ENCODE measurements at places on chromosomes 5 and 9.

DNA sequence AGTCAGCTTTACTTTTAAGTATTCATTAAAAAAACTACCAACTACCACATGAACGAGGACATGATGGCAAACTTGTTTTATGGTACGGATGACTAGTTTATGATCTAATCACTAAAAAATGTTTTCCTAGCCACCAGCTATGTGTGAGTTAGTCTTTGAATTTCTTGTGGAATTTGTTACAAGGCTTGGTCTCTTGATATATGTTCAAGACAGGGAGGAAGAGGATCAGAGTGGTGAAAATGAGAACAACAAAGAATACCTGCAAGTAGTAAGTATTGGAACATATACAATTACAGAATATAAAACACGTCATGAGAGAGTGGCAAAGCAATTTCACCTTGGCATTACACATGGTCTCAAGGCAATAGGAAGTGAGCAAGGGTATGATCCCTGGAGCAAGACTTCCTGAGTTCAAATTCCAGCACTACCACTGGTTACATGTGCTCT is 548.6 kb upstream of the TLE4 start:
- DNase-seq: no peak

DNA sequence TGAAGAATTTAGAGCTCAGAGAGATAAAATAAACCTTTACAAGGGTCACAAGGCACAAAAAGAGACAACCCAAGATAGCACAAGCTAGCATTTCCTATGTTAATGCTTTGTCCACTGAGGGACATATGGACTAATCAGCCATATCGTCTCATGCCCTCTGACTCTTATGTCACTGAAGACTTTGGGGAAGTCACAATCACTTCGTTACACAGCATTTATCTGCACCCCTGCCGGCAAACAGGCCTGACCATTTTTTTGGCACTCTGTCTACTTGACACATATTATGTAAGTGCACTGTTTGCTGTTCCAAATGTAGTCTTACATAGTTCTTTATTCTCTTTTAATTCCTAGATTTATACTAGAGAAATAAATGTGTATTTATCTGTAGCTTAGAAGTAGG is 13.9 kb upstream of the BNC2 start:
- DNase-seq: no peak

- no peak for DNase-seq
These were observed 21.7 kb downstream of the TCF7 start for GRCh38 chr5:134136221-134136631.

- DNase-seq: no peak
These were observed 64.8 kb downstream of the PLAC8L1 start for GRCh38 chr5:146040527-146040926.

GRCh38 chr9:135726138-135726853 is 24.3 kb downstream of the KCNT1 start:
- DNase-seq: no peak

- DNase-seq: no peak
These were observed 4.5 kb downstream of the MAPK9 start for GRCh38 chr5:180287404-180287803.

DNA sequence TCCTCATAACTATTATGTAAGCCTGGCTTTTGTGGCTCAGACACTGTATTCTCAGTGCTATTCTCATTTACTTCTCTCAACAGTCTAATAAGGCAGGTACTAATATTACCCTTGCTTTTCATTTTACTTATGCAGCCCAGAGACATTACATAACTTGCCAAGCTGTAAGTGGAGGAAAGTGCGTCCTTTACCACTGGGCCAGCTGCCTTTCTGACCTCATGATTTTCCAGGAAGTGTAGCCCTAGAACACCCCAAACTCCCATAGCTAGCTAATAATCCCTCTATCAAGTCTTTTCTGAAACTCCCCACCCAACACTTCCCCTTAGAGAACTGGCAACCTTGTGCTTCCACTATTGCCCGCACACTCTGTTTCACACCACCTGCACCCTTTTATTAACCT is 192.9 kb upstream of the HMHB1 start:
- no peak for DNase-seq

GRCh38 chr5:33227746-33228145 is 213.0 kb upstream of the TARS1 start:
- no peak for DNase-seq

DNA sequence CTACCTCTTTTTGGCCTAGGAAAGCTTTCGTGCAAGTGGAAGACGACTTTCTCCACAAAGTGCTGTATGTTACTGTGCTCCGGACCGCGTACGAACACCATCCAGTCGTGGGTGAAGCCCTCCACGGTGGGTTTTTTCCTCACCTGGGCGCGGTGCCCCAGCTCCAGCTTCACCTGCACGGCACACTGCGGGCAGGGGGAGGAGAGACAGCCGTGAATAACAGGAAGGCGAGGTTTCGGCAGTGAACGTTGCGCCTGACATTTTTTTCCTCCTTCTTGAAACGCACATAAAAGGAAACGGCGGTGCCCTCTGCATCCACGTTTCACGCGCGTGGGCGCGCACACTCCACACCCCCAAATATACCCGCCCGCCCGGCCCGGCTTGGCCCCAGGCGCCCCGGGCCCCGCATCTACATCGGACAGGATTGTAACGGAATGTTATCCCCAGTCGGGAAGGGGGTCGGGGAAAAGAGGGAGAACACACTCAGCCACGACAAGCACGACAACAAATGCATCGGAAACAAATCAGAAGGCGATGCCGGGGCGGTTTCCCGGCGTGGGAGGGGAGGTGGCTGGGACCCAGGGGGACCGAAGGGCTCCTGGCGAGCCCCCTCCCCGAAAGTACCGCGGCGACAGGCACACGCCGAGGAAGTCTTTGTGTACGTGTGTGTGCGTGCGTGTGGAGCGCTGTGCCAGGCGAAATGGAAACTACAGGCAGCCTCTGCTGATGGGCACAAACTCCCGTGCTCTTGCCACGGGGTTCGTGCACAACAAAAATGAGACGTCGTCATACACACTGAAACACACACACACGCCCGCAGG is 1.4 kb downstream of the MLLT3 start:
- DNase-seq: peak; percentile 46

DNA sequence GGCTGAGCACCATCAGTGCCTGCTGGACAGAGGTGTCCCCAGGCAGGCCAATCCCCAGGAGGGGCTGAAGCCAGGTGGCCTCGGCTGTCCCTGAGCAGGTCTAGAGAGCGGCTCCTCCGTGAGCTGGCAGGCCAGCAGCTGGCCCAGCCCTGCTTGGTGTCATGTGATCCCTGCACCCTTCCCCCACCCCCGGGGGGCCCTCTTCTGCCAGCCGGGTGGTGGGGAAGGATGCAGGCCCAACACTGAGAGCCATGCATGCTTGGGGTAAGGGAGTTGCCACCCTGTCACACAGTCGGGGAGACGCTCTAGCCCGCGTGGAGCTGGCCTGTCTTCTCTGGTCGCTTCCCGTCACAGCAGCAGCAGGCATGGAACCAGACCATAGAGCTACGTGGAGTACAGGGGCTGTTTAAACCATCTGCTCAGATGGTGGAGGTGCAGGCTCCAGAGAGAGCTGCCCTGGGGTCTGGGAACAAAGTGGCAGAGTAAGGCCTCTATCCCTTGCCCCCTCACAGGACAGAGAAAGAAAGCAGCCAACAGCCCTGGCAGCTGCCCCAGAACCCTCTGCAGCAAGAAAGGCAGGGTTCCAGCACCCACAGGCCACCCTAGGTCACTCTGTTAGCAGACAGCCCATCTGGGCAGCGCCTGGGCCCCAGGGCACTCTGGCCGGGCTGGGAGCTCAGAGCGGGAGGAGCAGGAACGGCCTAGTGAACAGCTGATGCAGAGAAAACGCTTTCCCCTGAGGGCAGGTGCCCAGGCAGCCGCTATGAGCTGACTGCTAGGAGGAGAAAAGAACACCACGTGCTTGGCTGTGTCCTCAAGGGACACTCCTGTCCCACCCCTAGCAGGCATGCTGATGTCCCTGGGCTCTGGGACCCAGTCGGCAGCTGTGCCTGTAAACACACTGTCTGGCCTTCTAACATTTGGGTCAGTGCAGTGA is 6.8 kb downstream of the RALGDS start:
- DNase-seq: no peak

GRCh38 chr9:35664531-35665470 is at the start of gene ARHGEF39:
Gene ARHGEF39 (minus strand): TSS chr9:35665195. CDS start chr9:35665169, 26 bp downstream.
- peak; percentile 56 for DNase-seq

- no peak for DNase-seq
These were observed 50.8 kb upstream of the FOXE1 start for GRCh38 chr9:97802276-97802675.

- DNase-seq: no peak
These were observed 243.4 kb upstream of the KLF4 start for GRCh38 chr9:107732781-107733522.

DNA sequence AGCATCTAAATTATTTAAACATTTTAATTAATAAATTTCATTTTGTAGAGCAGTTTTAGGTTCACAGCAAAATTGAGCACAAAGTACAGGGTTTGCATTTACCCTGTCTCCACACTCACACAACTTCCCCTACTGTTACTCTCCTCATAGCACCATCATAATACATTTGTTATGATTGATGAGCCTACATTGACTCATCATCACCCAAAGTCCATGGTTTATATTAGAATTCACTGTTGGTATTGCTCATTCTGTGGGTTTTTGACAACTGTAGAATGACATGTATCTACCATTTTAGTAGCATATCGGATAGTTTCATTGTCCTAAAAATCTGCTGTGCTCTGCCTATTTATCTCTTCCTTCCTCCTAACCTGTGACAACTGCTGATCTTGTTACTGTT is 411.1 kb upstream of the MPDZ start:
- no peak for DNase-seq

DNA sequence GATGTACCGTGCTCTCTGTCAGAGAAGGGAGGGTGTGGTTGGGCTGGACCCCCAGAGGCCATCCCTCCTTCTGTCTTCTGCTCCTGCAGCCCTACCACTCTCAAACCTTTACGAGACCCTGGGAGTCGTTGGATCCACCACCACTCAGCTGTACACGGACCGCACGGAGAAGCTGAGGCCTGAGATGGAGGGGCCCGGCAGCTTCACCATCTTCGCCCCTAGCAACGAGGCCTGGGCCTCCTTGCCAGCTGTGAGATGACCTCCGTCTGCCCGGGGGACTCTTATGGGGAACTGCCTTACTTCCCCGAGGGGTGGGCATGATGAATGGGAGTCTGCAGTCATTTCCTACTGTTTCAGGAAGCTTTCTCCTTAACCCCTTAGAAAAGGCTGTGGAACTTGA is 17.5 kb downstream of the TGFBI start:
- DNase-seq: no peak

GRCh38 chr5:176955895-176956294 is 50.7 kb downstream of the UIMC1 start:
- no peak for DNase-seq

DNA sequence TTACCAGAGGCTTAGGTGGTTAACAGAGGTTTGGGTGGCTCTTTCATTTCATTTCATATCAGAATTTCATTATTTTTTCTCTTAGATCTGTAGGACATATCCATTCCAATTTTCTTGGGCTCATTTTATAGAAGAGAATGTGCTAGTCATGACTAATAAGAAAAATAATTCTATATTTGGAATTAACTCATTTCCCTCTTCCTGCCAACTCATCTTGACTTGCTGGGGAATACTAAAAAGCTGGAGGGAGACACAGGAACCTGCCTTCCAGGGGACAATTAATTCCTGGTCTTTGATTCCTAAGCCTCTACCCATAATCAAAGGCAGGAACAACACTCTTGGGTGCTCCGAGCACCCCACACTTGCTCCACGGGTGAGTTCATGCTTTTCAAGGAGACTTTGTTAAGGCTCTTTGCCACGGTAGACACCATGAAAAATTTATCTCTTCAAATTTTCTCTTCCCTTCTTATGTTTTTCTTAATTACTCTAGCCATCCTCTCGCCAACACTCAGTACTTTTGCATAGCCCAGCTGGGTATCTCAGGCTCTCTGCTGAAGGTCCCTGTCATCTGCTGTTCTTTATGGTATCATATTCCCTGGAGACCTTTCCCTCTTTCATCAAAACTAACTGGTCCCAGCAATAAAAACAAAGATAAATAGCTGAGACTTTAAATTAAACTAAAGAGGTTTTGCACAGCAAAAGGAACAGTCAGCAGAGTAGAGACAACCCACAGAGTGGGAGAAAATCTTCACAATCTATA is 273.9 kb downstream of the NPR3 start:
- DNase-seq: no peak

DNA sequence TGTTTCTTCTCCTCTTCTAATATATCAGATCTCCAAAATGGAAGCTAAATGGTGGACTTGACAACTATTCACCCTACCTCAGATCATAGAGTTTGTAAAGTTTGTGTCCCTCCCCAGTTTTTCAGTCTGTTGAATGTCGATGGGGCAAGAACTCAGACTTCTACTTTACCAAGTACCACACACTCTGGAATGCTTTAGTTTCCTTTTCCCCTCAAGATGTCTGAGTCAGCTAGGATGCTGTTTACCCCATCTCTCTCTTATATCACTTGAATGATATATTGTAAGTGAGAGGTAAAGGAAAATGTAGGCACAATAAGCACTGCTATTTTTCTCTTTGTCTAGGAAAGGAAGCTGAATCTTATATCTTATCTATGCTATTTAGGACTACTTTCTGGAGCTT is 25.9 kb upstream of the TAL2 start:
- no peak for DNase-seq

GRCh38 chr5:37871023-37871815 is 31.4 kb upstream of the GDNF start:
- DNase-seq: no peak

GRCh38 chr5:32182463-32183063 is 8.4 kb upstream of the GOLPH3 start:
- DNase-seq: no peak

- no peak for DNase-seq
These were observed 111.7 kb downstream of the ESM1 start for GRCh38 chr5:54873691-54874090.

GRCh38 chr5:120613729-120614128 is 149.6 kb downstream of the PRR16 start:
- no peak for DNase-seq

DNA sequence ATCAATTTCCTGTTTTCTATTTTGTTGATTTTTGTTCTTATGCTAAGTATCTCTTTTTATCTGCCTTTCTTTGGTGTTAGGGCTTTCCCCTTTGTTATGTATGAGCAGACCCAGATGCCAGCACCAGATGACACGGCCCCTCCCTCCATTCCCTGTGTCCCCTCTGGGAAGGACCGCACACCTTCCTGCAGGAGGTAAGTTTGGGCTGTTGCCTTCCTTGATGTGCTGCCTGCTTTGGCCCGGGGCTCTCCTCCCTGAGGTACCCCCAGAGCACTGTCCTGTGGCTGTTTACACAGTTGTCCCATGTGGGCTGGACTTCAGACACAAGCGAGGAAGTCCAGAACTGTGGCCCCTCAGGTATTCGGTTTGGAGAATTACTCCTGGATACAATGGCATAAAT is 343.8 kb upstream of the IRX1 start:
- no peak for DNase-seq

GRCh38 chr5:93071710-93072109 is 509.3 kb downstream of the NR2F1-AS1 start:
- no peak for DNase-seq

GRCh38 chr5:28463728-28464127 is 1425.3 kb upstream of the CDH9 start:
- no peak for DNase-seq

Data from activated T-helper 1 cell treated with Interleukin-2 at 50 U/mL for 16 hours (primary cell).